CD4-positive, alpha-beta T cell treated with Interleukin-15 for 4 hours (primary cell): ENCODE measurements at places on chromosomes 12 and 14.
A peak's percentile ranks its signal among the peaks of the same experiment; 100 is the strongest.

DNA sequence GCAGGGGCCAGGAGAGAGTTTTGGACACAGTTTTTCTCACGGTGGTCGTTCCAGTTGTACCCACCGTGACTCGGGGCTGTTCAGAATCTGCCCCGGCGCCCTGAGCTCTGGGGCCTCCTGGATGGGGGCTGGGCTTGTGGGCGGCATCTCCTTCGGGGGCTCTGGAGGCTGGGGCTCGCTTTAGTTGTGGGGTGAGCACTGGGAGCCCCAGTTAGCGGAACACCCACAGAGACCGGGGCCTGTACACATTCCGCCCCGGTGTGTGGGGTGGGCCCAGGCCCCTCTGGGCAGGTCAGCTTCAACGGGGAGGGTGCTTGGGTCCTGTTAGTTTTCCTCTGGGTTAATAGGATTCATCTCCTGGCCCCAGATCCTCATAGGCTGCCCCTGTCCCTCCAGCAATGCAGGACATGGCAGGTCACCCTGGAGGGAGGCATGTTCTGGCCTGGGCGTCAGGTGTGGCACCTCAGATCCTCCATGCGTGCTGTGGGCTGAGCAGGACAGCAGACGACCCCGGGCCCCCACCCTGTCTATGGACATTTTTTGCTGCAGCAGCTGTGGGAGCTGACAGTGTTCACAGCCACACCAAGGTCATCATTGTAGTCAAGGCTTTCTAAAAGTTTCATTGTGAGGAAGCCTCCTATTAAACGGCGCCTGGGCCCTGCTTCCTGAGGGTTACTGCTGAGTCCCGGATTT is 393.2 kb downstream of the TMEM121 start:
- DNase-seq: no peak

GRCh38 chr14:58151133-58152013 is 640 bp downstream of the ARMH4 start:
- no peak for DNase-seq

DNA sequence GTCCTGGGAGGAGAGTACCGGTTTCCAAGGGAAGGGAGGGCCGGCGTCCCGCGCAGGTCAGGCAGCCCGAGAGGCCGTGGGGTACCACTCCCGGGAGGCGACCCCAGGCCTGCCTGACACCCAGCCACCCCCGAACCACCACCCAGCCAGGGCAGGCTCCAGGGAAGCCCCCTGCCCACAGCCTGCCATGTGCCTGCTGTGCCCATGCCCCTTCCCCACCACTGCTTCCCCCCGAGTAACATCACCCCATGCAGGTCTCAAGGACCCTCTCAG is 2.3 kb downstream of the NUDT14 start:
- DNase-seq: no peak

GRCh38 chr12:32198555-32198954 is 91.9 kb downstream of the BICD1 start:
- DNase-seq: no peak

DNA sequence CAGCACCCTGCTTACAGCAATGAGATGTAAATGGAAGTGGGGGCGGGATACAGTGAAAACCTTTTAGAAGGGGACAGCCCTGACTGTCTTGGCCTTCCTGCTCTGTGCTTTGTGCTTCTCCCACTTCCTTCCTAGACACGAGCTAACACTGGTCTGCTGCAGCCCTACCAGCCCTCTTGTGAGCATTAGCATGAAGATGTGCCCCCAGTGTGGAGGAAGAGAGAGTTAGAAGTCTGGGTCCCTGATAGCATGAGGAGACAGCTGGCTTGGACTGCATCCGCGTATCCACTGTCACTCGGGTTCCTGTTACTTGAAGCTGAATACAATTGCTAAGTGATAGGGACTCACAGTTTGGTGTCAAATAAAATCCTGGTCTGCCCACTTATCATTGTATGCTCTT is 248.1 kb upstream of the SOX5 start:
- no peak for DNase-seq

GRCh38 chr14:70237710-70238109 is 49.0 kb upstream of the SLC8A3 start:
- DNase-seq: no peak

- DNase-seq: no peak
Observed at GRCh38 chr12:59695379-59695778, 99.5 kb downstream of the SLC16A7 start.

- no peak for DNase-seq
Observed at GRCh38 chr14:99740411-99740810, 52.8 kb upstream of the EML1 start.

DNA sequence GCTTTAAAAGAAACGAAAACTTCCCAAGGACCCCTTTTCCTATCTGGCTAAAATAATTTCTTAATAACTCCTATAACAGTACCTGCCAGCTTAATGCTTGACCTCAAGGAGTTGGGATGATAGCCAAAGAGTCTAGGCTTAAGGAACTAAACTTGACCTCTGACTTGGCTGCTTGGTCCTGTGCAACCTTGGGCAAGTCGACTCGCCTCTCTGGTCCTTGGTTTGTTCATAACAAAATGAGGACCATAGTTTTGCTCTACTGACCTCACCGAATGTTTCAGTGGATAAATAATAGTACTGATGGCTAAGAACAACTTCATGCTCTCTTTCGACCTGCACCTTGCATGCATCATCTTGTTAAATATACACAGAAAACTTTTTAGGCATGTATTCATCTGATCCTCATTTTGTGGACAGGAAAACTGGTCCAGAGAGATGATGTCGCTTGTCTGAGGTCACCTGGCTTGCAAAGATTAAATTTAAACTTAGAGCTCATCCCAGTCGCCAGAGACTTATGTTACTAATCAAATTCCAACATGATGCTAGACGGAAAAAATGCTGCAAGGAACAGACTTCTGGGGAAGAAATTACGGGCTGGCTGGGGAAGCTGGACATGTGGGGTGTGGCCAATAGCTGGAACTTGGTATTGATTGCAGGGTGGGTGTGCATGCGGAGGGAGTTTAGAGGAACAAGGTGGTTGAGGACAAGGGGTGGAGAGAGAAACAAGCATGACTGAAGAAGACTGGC is 38.0 kb upstream of the WSCD2 start:
- DNase-seq: no peak

DNA sequence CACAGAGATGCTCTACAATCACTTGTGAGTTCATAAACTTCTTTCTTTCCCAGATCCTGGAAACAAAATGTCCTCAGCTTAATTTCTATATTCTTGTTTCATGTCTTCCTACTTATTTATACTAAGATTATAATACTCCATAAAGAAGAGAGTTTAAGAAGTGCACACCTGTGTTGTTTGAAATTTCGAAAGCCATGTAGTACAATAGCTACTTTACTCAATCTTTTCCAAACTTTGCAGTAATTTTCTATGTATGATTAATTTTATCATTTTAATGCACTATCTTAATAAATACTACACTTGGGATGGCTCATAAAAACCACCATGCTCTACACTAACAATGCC is 300 bp upstream of the TTC5 start:
- DNase-seq: no peak

- DNase-seq: no peak
Observed at GRCh38 chr14:31712244-31713127, 151.3 kb downstream of the NUBPL start.

DNA sequence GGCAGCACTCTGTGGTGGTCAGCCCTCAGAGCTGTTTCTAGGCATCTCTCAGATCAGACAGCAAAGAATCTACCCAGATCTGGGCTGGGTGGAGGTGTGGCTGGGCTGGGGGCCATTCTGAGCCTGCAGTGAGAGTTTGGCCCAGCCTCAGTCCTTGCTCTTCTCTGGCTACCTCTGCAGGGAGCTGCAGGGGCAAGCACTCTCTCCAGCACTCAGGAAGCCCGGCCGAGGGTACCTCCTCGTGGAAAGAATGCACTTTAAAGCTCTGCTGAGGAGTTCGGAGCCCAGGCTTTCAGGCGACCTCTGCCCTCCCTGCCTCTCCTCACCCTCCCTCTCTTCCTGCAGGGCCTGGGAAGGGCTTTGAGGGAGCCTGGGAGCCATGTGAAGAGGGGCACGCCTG is 31.2 kb downstream of the IL31 start:
- no peak for DNase-seq

DNA sequence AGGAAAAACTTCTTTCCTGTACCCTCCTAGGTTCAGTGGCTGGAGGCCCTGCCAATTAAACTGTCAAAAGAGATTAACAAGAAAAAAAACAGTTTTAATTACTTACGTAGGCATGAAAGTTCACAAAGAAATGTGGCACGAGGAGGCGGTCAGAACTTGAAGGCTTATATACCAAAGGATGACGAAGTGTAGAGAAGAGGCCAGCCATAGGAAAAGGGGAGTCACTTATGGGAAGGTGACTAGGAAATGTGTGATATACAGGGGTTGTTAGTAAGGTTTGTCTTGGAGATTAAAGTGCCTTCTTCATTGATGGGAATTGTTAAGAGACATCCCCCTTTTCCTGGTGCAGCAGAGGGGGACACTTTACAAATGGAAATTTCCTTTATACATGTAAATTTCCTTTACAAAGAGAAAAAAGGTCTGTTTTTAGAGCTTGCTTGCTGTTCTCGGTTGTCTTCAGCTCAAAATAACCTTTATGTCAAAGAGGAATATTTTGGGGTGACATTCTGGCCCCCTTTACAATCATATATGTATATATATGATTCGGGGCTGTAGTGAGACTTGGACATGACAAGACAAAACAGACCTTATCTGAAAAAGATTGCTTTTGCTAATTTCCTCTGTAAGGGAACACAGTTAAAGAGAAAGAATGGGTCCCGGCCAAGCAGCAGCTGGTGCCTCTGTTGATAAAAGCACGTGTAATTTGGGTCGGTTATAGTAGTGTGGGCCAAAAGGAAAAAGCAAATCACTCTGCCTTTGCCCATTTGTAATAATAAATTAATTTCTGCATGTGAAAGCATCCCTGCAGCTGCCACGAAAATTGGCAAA is 38.6 kb downstream of the SYNE2 start:
- no peak for DNase-seq

- DNase-seq: no peak
Observed at GRCh38 chr14:22517117-22517720, 71.8 kb downstream of the DAD1 start.

GRCh38 chr12:121789800-121790728 is 3.4 kb downstream of the RHOF start:
- peak; percentile 94 for DNase-seq

DNA sequence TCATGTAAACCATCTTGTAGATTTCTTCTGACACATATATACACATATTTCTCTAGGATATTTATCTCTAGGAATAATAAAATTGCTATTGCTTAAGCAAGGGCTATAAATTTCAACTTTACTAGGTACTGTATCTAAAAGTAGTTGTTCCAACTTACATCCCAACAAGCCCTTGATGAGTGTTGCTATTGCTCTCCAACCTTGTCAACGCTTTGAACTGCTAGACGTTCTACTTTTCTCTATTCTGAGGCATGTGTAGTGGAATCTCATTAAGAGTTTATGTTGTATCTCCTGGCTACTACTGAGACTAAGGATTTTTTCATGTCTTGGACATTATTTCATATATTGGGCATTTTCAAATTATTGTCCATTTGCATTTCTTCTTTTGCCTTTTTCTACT is 321.5 kb upstream of the SOX5 start:
- DNase-seq: no peak

GRCh38 chr12:109697877-109698468 is 15.7 kb upstream of the FAM222A start:
- no peak for DNase-seq

DNA sequence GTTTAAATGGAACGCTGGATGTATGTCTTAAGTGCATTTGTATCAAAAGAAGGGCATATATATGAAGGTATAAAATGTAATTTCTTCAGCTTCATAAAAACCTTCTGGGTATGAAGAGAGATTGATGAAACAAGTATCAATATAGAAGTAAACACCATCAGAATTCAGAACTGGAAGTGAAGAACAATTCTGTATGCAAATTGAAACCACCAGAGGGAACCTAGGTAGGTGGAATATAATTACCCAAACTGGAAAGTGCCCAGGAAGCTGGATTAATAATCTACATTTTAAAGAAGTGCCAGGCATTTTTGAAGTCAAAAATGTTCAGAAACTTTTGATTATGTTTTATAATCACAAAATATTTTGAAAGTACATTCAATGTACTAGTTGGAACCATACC is 336.2 kb upstream of the GARIN6 start:
- DNase-seq: no peak

GRCh38 chr14:70350078-70350477 is 9.4 kb downstream of the COX16 start:
- DNase-seq: no peak

DNA sequence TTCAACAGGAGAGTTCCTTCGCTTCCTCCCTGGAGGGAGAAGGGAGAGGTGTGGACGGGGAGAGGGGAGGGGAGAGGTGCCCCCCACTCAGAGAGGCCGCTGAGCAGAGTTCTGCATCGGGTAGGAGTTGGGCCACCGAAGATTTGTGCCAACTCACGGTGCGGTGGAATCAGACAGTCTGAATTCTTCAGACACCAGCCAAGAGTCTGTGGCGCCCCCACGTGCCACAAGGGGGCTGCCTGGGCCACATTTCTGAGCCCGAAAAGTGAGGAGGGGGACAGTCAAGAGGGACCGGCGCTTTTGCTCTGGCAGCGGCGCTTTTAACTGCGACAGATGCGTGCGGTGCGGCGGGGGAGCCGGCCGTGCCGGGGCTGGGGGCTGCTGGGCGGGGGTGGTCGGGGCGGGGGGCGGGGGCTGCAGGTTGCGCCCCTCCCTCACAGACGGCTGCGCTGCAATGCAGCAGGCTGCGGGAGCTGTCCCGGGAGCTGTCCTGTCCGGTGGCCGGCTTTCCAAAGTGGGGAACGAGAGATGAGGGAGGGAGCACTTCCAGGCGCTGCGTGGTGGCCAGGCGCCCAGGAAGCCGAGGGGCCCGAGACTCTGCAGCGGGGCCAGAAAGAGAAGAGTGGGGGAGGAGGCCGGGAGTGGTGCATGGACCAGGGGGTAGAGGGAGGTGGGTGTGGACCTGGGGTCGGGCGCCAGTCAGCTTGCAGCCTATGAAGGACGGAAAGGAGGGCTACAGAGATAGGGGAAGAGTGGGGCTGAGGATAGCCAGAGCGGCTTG is 975 bp upstream of the RTL1 start:
- no peak for DNase-seq

DNA sequence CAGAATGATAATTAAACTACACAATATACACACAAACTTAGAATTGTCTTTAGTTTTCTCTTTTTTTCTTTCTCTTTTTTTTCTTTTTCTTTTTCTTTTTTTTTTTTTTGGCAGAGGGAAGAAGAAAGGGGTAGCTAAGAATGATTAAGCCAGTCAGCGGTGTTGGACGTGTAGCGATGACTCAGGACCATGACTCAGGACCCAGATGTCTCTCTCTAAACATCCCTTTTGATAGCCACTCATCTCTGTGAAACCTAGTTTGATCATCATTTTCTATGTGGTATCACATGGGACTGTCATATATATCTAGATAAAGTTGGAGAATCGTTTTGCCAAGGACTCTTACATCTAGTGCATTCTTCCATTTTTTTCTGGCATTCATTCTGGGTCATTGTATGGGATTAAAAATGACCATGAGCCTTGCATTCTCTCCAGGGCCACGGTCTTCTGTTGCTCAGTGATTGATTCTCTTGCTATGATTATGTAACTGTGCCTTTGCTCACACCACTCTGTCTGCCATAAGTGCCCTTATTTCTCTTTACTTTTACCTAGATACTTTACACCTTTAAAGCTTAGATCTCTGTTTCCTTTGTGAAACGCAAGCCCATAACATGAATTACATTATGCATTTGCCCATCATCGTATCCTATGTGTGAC is 26.6 kb upstream of the NRXN3 start:
- DNase-seq: no peak

GRCh38 chr12:52405922-52406385 is at the start of gene KRT82:
TSS of gene KRT82 (minus strand) at chr12:52406335. CDS start at chr12:52406277, 58 bp downstream.
- DNase-seq: no peak
